NCI-H2029 (cell line): ENCODE measurements at places on chromosomes 16 and 17.

DNA sequence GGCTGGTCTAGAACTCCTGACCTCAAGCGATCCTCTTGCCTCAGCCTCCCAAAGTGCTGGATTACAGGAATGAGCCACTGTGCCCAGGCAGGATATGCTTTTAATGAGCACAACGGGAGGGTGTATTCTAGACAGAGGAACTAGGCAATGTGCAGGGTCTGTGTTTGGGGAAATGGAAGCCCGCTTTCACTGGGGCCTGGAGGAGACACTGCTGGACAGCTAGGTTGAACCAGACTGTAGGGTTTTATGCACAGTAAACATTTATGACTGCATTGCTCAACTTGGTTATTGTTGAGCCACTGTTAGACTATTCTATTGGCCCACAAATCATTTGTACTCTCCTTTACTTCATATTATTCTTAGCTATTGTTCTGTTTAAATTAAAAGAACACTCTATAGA is 10.2 kb upstream of the SIAH1 start:
- no peak for DNase-seq

DNA sequence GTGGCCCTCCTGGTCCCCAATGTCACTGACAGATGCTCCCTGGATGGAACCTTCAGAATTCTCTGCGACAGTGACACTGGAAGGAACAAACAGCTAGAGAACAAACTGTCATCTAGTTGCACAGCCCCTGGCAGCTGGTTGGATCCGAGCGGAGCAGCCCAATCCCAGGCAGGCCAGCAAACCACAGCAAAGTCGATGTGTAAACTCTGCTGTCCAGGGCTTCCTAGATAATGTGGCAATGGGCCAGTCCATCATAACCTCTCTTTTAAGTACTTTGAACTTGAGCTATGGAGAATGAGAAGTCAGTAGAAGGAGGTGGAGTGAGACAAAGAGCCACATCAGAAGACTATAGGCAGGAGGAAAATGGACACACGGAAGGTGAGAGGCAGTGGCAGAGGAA is 323.0 kb downstream of the CBLN1 start:
- no peak for DNase-seq

GRCh38 chr16:1553946-1554825 is 20.7 kb downstream of the TMEM204 start:
- DNase-seq = no peak

- DNase-seq = no peak
These were observed 14.1 kb upstream of the TNS4 start for GRCh38 chr17:40515491-40516041.

DNA sequence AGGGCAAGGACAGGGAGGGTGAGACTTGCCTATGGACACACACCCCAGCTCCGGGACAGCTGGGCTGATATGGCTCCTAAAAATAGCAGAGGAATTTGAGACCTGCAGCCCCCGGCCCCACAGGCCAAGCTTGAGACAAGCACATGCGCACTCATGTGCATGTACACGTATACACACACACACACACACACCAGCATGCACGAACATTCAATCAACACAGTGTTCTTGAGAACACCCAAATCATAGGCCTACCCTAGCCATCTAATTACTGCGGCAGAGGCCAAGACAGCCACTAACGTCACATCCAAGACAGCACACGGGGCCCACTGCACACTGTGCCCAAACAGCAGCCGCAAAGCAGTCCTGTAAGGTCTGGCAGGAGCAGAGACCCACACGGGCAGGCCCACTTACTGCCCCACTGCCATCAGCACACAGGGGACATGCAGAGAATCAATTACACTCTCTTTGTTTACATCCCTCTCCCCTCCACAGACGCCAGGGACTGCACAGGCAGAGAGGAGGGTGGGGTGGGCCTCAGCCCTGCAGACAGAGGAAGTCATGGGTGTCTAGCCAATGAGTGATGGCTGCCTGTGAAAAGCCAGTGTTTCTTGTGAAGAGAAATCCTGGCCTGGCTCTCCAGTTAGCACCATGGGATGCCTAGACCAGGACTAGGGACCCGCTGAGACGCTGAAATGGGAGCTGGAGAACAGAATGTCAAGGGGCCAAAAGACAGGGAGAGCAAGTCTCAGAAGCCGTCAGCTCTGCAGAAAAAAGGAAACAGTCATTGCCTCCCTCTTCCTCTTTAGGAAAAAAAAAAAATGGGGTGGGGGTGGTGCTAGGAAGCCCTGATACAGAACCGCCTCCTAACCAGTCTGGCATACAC is 39.3 kb downstream of the MYO18A start:
- DNase-seq = no peak

DNA sequence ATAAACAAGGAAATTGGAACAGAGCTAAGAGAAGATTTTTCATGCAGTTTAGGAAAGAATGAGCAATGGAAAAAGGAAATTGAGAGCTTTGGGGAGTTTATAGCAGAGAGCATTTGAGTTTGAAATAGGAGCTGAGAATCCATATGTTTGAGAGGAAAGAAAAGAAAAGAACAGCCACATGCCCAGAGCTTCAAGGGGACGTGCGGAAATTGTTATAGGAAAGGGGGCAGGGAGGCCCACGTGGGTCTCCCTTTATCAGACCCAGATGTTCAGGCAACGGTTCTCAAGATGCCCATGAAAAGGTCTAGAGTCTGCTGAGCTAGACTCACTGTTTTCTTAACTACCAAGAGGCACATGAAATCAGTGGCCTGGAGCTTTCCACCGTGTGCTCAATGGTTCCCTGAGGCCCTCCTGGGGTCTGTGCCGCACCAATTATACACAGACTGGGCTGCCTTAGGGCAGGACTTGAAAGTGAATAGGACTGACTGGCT is 31.2 kb downstream of the CHD9 start:
- DNase-seq = no peak
